ENCODE measurements at places on chromosomes 1 and 21.
A peak's percentile ranks its signal among the peaks of the same experiment; 100 is the strongest.

DNA sequence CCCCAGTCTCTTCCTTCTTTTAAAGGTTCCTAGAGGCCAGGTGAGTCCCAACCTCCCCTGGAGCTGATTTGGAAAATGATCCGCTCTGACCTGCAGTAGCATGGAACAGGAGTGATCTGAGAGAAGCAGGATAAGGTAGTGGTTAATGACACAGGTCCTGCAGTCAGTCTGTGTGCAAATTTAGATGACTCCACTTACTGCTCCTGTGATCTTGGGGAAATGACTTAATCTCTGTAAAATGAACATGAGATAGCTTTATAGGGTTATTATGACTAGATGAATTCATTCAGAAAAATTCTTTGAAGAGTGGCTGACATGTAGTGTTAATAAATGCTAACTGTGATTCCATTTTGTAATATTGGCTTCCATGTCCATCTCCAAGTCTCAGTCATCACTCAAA is 374.9 kb upstream of the CAMK1G start:
- no peak for DNase-seq

DNA sequence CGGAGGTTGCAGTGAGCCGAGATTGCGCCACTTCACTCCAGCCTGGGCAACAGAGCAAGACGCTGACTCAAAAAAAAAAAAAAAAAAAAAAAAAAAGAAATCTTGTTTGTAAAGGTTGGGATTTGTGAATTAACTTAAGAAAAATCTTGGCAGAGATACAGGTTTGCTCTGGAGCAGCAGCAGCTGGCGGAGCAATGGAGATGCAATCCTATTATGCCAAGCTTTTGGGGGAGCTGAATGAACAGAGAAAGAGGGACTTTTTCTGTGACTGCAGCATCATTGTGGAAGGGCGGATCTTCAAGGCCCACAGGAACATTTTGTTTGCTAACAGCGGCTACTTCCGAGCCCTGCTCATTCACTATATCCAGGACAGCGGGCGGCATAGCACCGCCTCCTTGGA is 5.6 kb downstream of the ZBTB8B start:
- DNase-seq: no peak

GRCh38 chr1:116409751-116410191 is 36.7 kb downstream of the ATP1A1 start:
- DNase-seq: no peak

DNA sequence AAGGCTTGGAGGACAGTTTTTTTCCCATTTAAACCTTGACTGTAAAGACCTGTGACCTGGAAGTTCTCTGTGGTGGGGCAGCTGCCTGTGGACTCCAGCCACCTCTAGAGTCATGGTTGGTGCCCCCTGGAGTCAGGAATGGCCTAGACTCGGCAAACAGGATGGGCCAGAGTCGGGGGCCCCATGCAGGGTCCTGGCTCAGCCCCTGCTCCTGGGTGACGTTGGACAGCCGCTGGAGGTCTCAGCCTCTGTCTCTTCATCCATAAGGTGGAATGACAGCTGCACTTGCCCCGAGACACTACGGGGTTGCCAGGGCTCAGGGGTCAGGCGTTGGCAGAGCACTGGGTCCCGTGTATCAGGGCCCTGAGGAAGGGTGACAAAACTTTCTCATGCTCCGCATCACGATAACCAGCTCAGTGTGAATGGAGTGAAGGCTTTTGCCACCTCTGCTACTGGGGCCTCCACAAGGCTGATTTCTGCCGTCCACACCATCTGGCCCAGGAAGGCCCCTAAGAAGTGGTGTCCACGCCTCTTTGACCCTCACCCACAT is 58.5 kb upstream of the TTC34 start:
- no peak for DNase-seq

DNA sequence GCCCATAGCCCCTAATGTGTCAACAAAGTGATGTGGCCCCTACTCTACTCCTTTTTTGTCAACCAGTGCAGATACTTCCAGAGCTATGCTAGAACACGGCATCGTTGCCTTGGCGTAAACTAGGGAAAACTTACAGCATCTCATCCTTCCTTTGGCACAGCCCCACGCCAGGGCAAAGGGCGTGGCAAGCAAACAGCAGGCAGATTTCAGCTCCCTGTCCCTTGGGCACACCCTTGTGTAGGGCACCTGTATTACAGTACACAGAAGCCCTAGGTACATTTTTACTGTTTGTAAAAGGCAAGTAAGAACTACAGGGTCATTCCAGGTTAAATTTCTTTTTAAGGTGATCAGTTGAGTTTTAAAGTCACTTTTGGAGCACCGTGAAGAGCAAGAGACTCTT is 29.3 kb downstream of the PRDX6 start:
- DNase-seq: no peak

- no peak for DNase-seq
Observed at GRCh38 chr1:173467426-173467825, 9.7 kb upstream of the PRDX6 start.

- DNase-seq: no peak
Observed at GRCh38 chr1:34408011-34408410, 231.3 kb downstream of the C1orf94 start.

DNA sequence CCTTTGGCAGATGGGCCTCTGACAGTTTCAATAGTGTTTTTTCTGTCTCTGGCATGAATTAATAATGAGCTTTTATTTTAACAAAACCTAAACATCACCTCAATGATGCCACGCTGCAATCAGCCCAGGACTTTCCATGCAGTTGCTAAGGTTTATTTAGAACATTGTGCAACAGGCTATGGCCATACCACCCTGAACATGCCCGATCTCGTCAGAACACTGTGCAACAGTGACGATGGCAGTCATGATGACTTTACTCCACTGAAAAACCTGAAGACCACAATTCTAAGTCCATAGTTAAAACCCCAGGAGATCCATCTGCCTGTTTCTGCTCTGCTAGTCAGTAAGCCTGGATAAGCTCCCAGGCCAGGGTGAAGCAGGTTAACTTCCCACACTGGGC is 310.0 kb downstream of the PBX1 start:
- no peak for DNase-seq

DNA sequence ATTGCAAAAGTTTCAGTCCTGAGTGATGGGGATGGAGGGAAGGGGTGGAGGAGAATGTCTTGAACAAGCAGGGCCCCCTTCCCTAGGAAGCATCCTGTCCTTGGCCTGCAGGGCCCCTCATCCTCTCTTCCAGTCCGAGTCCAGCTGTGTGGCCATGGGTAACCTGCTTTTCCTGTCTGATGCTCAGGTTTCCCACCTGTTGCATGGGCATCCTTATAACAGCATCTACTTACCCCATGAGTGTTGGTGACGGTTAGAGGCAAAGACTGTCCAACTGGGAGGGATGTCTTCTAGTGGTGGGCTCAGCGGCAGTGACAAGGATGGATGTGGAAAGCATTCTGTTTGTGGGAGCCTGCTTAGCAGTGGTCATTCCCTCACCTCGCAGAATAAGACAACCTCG is 1.9 kb downstream of the UBL4B start:
- no peak for DNase-seq

DNA sequence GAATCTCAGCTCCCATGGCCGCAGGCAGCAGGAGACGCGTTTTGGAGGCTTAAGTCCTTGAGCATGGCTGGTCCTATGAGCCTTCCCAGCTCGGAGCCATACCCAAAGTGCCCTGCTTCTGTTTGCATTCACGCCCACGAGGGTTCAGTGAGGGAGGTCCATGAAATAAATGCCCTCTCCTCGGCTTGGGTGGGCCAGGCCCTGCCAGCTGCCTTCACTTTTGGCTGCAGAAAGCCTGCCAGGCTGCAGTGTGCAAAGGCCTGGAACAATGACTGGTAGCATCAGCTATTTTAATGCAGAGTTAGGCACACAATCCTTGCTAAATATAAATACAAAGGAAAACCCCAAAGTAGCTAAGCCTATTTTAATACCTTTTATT is 49.4 kb downstream of the H3-3A start:
- DNase-seq: no peak

GRCh38 chr21:25895565-25896205 is 160.9 kb downstream of the GABPA start:
- no peak for DNase-seq

DNA sequence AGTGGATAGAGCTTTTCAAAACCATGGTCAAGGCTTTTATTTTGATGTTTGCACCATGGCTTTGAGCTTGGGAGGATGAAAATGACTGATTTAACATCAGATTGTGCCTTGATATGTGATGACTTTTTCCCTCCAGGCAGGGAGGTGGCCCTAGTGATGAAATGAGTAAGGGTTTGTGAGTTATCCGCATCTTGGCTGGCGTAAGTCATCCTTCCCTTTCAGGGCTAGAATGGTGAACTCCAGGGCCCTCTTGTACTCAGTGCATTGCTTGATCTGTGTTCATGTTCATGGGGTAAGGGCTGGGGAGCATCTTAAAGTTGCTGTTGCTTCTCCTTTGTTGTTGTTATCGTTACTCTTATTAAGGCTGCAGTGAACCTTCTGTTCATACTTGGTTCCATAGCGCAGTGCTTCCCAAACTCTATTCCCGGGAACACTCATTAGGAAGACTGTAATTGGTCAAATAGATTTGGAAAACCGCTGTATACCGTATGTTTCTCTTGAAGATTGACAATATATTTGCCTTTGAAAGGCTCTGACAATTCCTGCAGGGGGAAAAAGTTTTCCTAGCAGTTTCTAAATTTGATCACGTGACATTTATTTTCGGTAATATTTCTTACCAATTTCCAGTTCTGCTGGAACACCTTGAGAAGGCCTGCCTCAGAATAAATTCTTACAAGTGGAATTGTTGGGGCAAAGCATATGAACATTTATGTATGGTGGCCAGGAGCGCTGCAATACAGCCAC is 23.1 kb downstream of the GPR137B start:
- DNase-seq: peak; percentile 35

- peak; percentile 80 for DNase-seq
Observed at GRCh38 chr1:156623946-156624813, 5.0 kb downstream of the HAPLN2 start.

DNA sequence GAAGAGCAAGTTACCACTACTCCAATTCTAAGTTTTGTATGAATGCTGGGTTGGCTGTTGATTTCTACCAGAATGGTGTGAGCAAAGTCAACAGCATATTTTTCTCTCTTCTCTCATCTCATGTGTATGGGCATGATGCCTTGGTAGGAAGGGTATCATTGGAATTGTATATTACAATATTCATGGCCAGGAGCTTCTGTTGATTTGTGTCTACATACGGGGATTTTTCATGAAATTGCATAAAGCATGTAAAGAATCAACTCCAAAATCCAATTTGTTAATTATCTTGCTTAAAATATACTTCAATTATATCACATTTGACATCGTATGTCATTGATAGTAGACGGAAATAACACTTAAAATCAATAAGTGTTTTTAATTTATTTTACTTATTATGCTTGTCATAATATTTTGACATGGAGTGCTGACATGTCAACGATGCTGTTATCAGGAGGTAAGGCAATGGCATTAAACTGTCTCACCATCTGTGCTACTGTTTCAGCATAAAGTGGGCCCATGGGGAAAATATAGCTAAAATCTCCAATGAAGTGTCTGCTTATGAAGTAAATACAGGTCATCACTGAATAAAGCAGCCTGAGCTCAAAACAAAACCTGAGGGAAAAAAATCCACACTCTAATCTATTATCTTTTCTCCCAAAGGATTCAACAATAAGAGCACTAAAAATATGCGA is 142.2 kb upstream of the NBPF11 start:
- no peak for DNase-seq

- DNase-seq: no peak
Observed at GRCh38 chr1:6971699-6972098, 186.4 kb downstream of the CAMTA1 start.

GRCh38 chr1:179366093-179366800 is 476 bp downstream of the AXDND1 start:
- no peak for DNase-seq

- no peak for DNase-seq
Observed at GRCh38 chr1:70210820-70211219, 5.4 kb upstream of the LRRC40 start.

DNA sequence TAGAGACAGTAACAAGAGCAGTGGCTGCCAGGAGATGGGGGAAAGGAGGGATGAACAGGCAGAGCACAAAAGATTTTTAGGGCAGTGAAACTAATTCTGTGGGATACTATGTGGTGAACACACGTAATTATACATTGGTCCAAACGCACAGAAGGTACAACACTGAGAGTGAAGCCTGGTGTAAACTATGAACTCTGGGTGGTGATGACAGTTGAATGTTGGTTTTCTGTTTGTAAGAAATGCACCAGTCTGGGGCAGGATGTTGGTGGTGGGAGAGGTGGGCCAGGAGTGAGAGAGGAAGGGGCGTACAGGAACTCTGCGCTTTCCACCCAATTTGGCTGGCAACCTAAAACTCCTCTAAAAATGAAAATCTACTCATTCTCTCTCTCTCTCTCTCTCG is 50.2 kb upstream of the TIAM1 start:
- no peak for DNase-seq

- DNase-seq: no peak
Observed at GRCh38 chr1:174158767-174159251, 511 bp upstream of the RABGAP1L start.

Measured in activated CD8-positive, alpha-beta memory T cell treated with anti-CD3 and anti-CD28 coated beads, Interleukin-2, amount 50 U/mL, for 48 hours (primary cell).